ENCODE measurements at places on chromosomes 5 and 9. TPM values are rescaled to one million over a fixed set of nuclear protein-coding genes. Genes with fewer than 3 reads are reported as not detected.

The PCDHB2 gene
- not detected for total RNA-seq

The CER1 gene
- total RNA-seq = not detected

GRCh38 chr5:113059232-113060040 is 82.8 kb downstream of the DCP2 start:
- H3K27me3 ChIP-seq = no peaks in the 10 kb centered on the region
- no peaks in the 10 kb centered on the region for H3K4me1 ChIP-seq
- H3K4me3 ChIP-seq = no peak overlapping the region
- DNase-seq = no peak
- H3K36me3 ChIP-seq = no peaks in the 10 kb centered on the region

- peaks cover 94% of the 10 kb centered on the region for H3K4me1 ChIP-seq
- H3K27ac ChIP-seq = peak overlapping the region; percentile 95
Measured at GRCh38 chr5:157484768-157485167, 24.8 kb downstream of the NIPAL4 start.

The AFAP1L1 gene
- total RNA-seq = 0.44 TPM

- no peaks in the 10 kb centered on the region for H3K36me3 ChIP-seq
- DNase-seq = no peak
- H3K4me3 ChIP-seq = no peak overlapping the region
- H3K27ac ChIP-seq = no peak overlapping the region
- no peaks in the 10 kb centered on the region for H3K4me1 ChIP-seq
Measured at GRCh38 chr5:107477492-107477891, 193.2 kb downstream of the EFNA5 start.

GRCh38 chr5:71743155-71743554 is 24.1 kb downstream of the CARTPT start:
- H3K27me3 ChIP-seq = peaks cover 16% of the 10 kb centered on the region
- no peak overlapping the region for H3K27ac ChIP-seq
- H3K4me3 ChIP-seq = no peak overlapping the region

The CCL27 gene
- total RNA-seq = not detected

GRCh38 chr5:159211729-159212174 is 2.4 kb upstream of the RNF145 start:
- H3K27me3 ChIP-seq = no peaks in the 10 kb centered on the region
- no peak for DNase-seq
- no peak overlapping the region for H3K4me3 ChIP-seq
- peaks cover 12% of the 10 kb centered on the region for H3K36me3 ChIP-seq
- no peak overlapping the region for H3K27ac ChIP-seq

The PRLR gene
- 2.3 TPM for total RNA-seq

DNA sequence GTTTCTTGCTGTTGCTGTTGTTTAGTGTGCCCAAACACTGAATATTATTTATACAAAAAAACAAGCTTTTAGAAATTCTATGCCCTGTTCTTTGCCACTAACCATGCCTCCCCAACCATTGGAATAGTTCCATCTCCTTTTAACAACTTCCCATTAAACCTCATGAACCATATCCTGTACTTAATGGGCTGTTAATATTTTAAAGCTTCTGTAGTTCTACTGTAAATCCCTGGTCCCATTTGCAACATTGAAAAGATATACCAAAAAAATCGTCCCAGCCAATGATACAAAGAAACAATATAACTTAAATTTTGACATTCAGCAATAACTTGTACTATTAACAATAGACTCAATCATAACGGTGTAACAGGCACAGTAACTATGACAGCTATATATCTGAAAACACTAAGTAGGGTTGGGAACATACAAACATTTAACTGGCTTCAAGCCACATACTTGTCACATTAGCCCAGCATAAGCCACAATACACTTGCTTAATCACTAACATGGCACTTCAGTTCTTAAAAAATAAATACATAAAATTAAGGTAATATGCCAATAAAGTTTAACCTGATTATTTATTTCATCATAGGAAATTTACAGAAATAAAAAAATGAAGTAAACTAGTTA is 86.1 kb downstream of the ADAMTS6 start:
- no peaks in the 10 kb centered on the region for H3K36me3 ChIP-seq
- no peaks in the 10 kb centered on the region for H3K27me3 ChIP-seq
- no peak for DNase-seq
- H3K4me1 ChIP-seq = no peaks in the 10 kb centered on the region

- H3K4me3 ChIP-seq = peak overlapping the region; percentile 70
- no peaks in the 10 kb centered on the region for H3K36me3 ChIP-seq
- DNase-seq = no peak
- peak overlapping the region; percentile 72 for H3K27ac ChIP-seq
- H3K4me1 ChIP-seq = peaks cover 59% of the 10 kb centered on the region
Measured at GRCh38 chr9:79812099-79812498, 240.3 kb downstream of the TLE4 start.
